Endothelial cell of umbilical vein (primary cell): ENCODE measurements at places on chromosomes 3 and 15. TPM values are rescaled to one million over a fixed set of nuclear protein-coding genes. Genes with fewer than 3 reads are reported as not detected.
A peak's percentile ranks its signal among the peaks of the same experiment; 100 is the strongest.

MITF gene
- total RNA-seq: 2.5 and 3.9 TPM in 2 replicates

DNA sequence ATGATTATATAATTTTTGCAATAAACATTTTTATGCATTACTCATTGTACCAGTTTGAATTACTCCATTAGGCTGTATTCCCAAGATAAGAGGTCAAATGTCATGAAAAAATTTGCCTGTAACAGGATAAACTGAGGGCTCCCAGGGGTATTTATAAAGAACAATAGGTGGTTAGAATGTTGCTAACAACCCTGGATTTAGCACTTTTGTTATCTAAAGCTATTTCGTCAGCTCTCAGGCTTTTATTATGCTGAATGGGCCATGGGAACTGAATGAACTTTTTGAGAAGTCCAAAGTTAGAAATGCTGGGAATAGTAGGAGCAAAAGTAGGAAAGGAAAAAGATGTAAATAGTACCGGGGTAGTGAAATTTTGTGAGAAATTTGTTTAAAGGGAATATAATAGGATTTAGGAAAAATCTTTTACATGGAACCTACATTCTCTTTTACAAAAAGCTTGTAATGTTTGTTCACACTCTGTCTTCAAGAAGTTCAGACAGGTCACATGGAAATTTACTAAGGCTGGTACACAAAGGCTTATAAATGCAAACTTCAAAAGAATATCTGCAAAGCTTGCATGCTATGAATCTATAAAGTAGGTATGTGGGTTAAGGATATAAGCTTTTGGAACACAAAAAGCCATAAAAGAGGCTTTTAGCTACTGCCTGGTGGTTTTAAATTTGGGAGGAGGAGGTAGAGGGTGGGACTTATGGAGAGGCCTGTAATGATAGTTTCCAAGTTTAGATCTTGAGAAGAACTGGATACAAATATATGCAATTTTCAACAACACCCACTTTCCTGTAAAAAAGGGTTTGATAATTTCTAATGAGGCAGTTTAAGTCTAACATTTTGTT, 445.8 kb upstream of the NAALADL2 start:
- H3K36me3 ChIP-seq: no peaks in the 10 kb centered on the region
- H3K27me3 ChIP-seq: no peaks in the 10 kb centered on the region
- no peak for DNase-seq
- H3K27ac ChIP-seq: no peak overlapping the region
- no peaks in the 10 kb centered on the region for H3K4me1 ChIP-seq
- H3K4me3 ChIP-seq: no peak overlapping the region

DNA sequence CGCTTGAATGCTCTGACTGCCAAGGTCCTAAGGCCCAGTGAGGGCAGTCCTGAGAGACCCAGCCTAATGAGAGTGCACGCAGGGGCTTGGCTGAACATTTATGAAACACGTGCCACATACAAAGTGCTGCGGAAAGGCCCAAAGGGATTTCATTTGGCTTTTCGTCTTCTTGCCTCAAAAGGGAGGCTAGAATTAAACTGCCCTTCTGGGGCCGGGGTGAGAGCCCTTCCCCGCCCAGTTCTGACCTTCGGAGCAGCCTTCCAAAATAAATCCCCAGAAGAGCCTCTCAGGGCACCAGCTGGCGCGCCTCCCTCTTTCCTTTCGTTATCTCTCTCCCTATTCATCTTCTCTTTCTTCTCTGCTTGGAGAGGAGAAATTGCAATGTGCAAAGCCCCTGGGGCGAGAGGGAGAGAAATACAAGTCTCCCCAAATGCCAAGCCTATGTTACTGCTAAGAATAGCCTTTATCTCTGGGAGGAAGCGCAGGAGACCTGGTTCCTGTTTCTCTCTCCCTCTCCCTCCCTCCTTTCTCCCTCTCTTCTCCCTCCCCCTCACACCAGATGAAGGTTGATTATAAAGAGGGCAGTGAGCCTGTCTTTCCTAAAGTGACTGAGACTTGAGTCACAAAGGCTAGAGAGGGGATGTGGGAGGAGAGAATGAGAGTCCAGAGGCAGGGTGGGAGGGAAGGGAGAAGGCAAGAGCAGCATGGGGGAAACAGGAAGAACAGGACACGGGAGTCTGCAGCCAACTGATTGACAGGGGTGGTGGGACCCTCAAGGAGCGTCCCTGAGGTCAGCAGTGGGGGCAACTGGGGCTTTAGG, 36.7 kb upstream of the NDUFB4 start:
- peak overlapping the region; percentile 96 for H3K27ac ChIP-seq
- H3K4me3 ChIP-seq: peak overlapping the region; percentile 22
- DNase-seq: peak; percentile 73
- no peaks in the 10 kb centered on the region for H3K27me3 ChIP-seq
- H3K4me1 ChIP-seq: peaks cover 26% of the 10 kb centered on the region

DNA sequence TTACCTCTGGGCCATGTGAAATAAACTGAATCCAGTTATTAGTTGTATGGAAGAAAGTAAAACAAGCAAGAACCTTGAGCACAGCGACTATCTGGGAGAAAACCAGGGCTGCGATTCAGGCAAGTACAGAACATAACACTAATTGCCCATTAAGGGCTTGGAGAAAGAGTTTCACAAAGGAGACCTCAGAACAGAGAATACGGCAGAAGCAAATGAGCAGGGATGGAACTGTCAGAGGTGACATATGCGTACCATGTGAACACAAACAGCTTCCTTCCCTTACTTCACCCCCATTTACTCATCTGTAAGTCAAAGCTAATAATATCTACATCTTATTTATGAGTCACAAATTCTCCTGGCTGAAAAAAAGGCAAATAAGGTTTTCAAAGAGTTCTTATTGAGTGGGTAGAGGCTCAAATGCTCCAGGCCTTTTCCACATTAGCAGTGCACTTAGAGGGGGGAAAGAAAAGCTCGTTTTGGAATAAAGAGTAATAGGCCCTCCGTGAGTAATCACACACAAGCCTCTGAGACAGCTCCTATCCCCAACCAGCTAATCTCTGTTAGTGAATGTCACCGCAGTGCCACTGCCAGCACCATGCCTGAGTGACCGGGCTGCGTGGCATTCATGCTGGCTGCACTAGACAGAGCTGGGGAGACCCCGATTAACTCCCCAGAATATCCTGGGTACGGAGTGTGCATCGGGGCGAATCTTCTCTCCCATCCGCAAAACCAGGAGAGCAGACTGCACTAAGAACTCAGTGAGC, 2.6 kb downstream of the PCSK6 start:
- H3K27me3 ChIP-seq: peaks cover 36% of the 10 kb centered on the region
- H3K4me1 ChIP-seq: no peaks in the 10 kb centered on the region
- no peak for DNase-seq
- no peak overlapping the region for H3K4me3 ChIP-seq
- H3K36me3 ChIP-seq: no peaks in the 10 kb centered on the region
- H3K27ac ChIP-seq: no peak overlapping the region

DNA sequence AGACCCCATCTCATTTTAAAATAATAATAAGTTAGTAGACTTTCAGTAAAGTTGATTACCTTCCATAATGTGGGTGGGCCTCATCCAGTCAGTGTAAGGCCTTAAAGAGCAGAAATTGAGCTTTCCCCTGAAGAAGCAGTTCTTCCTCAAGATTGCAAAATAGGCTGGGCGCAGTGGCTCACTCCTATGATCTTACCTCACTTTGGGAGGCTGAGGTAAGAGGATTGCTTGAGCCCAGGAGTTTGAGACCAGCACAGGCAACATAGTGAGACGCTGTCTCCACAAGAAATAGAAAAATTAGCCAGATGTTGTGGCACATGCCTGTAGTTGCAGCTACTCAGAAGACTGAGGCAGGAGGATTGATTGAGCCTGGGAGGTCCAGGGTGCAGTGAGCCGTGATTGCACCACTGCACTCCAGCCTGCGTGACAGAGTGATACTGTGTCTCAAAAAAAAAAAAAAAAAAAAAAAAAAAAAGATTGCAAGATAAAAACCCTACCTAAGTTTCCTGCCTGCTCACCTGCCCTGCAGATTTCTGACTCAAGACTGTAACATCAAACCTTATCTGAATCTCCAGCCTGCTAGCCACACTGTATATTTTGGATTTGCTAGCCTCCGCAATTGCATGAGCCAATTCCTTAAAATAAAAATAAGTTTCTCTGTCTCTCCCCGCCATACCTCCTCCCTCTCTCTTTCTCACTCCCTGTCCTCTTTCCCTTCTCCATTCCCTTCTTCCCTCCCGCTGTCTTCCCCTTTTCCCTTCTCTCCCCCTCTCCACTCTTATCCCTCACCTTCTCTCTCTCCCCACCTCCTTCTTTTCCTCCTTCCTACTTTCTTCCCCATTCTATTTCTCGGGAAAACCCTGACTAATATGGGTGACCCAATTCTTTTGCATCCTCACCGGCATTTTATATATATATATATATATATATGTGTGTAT, 16.9 kb downstream of the KLHL18 start:
- H3K27me3 ChIP-seq: no peaks in the 10 kb centered on the region
- H3K27ac ChIP-seq: no peak overlapping the region
- DNase-seq: no peak
- no peak overlapping the region for H3K4me3 ChIP-seq
- H3K4me1 ChIP-seq: peaks cover 7% of the 10 kb centered on the region
